ENCODE measurements at places on chromosomes 5 and 9.

GRCh38 chr9:23477908-23478307 lies 348.1 kb downstream of the ELAVL2 start:
- DNase-seq: no peak

DNA sequence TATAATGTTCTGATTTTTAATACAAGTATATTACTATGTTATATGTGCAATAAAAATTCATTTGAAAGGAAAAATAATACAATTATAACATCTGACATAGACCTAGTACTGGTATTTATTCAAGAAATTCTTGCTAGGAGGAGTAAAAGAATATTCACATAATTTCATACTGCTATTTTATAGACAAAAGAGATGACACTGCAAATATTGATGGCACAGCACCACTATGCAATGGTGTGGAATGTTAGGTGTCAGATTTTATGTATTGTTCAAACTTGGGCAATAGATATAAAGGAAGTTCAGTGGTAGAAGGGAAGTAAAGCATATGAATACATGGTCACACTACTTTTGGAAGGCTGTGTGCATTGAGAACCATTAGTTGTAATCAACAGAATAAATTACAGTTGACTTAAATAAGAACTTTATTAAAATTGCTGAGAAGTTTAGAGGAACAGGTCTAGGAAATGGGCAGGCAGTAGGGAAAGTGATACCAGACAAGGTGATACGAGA lies 143.9 kb downstream of the OR2K2 start:
- no peak for DNase-seq

DNA sequence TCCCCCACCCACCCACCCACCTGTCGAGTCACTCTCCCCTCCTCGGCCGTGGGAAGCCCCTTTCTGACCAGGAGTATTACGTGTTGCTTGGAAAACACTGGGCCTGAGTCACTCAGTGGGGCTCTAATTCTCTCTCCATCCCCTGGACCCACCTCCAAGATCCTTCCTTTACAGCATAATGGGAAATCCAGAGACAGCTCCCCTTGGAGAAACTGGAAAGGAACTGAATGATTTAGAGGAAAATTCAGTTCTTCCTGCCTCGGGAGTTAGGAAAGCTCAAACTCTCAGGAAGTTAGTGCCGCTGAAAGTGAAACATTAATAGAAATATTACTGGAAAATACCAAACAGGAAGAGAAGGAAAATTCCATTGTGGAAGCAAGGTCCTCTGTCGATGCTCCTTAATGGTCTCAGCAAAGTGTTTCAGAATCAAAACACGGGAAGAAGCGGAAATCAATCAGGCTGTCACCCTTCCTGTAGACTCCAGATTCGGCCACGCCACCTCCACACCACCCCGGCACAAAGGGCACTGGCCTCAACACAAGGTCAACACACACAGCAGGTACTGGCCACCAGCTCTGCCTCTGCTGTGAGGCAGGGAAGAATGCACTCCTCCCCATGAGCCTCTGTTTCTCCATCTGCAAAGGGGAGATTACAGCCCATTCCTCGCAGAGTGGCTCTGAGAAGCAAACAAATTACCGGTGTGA lies 9.6 kb downstream of the SHB start:
- DNase-seq: no peak

DNA sequence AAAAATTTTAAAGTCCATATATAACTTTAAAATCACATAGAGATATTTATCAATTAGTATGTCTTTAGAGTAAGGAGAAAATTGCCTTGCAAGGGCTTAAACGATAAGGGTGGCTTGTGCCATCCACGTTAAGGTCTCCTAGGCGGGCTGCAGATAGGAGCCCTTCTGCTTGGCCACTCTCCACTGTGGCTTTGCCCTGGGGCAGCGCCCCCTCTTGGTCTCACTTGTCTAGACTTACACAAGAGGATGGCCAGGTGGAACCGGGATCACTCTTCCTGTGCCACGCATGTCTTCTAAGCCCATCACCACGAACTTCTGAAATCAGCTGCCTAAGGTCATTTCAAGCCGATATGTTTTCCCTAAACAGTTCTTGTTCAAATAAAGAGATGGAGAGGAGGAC lies 2.9 kb downstream of the FPGS start:
- DNase-seq: peak; percentile 39

DNA sequence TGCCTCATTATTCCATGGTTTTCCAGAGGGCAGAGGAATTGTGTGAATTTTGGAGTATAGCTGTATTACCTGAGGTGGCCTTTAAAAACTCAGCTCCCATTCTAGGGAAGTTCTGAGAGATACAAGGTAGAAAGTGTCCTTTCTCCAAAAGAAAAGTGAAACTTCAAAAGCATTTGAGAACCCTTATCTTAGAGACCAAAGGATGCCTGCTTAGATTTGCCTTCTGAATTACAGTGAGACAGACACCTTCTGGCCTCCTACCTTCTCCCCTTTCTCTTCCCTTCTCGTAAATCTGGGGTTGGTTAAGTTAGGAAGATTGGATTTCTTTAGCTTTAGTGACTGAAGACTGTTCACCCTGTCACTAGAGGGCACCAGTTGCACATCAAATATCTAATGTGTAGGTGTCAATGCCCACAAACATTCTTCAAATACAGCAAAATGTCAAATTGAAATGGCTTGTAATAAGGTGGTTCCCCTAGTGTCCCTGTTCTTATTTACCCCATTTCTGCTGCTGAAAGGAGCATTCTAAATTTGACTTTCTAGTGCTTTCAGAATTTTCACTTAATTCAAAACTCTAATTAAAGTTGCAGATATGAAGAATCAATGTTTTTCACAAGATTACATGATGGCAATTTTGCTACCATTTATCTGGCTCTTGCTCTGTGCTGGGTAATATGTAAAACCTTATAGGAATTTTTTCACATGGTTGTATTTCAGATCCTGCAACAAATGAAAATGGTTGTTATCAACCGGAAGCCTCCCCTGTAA lies 46.7 kb downstream of the PRRC1 start:
- peak; percentile 28 for DNase-seq

GRCh38 chr5:51043745-51044144 lies 339.5 kb upstream of the ISL1 start:
- DNase-seq: no peak

GRCh38 chr5:17106521-17106920 lies 110.9 kb upstream of the BASP1 start:
- DNase-seq: no peak

GRCh38 chr5:154756868-154757813 lies 2.0 kb downstream of the LARP1 start:
- peak; percentile 64 for DNase-seq

DNA sequence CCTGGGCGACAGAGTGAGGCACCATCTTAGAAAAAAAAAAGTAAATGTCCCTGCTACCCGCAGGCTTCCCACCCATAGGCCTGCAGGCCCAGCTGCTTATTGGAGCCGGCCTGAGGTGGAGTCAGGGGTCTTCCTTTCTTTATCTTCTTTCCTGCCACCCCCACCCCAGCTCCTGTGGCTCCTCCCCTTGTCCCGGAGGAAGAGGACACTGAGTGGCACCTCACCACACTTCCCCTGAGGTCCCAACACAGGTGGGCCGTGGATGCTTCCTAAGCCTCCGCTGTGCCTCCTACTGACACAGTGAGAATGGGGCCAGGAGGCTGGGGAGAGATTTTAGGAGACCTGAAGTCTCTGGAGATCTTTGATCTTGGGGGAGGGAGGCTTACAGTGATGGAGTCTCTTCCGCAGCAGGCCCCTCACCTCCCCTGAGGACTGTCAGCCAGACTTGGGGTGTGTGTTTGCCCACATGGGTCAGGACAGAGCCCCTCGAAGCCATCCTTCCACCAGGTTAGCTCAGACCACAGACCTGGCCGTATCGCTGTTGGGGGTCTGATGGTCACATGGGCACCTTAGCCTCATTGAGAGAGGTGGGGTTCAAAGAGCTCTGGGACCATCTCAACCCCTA lies 135.4 kb upstream of the IER5L start:
- DNase-seq: no peak

DNA sequence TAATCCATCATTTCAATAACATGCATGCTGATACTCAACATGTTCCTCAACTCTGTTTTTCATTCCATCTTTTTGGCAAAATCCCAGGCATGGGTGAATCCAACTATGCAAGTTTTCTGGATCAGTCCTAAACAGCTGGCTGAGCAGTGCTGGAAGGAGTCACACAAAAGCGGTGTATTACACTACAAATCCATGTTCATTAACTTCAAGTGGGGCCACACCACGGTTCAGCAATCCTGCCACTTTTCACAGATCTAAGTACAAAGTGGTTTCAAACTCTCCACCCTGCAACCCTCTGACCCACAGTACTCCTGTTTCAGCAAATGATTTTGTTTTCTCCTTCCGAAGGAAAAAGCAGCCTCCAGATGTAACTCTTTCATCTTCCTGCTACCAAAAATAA lies 222.5 kb downstream of the EPB41L4A start:
- DNase-seq: no peak

DNA sequence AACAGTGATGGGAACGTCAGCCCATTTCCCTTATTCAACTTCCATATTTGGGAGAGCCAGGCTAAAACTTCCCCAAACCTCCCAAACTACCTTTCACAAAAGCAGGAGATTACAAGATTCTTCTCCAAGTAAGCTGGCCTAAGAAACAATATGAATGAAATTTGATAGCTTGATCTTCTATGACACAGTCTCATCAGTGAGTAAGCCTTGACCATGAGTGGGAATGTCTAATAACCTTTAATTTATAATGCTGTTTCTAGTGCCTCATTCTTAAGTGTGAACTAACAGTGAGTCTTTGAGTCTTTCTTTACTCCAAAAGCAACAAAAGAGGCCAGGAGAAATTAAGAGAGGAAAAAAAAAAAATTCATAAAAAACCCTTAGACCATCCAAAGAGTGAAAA lies 1379.9 kb downstream of the EFNA5 start:
- no peak for DNase-seq

GRCh38 chr9:4119778-4120554 lies 179.9 kb downstream of the GLIS3 start:
- no peak for DNase-seq

DNA sequence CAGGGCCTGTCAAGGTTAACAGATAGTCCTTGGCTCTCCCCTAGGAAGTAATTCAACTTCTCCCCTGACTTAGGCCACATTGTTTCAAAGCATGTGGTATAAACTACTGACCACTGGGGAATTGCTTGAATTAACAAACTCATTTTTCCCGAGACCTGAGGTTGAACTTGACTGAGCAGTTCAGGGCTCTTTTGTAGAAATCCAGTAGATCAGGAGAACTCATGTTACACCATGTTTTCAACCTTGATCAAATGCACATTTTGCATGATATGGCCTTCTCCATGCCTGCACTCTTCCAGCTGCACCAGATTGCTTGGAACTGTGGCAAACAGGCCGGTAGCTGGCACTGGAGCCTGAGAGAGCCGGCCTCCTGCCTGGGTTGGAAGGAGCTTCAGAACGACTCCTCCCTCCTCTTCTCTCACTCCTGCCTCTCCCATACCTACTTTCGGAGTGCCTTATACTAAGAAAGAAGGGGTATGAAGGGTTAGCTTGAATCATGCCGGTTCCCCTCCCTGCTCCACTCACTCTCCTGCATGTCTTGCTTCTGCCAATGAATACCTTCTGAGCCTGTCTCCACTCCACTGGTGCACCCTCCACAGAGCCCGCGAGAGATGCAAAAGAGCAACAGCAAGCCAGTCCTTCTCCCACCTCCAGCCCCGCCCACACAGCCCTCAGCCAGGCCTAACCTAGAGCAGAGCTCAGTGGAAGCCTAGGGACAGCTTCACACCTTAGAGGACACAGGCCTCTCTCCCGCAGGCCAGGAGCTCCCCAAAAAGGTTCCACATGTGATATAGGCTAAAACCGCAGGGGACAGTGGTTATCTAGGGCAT lies 159.4 kb downstream of the MACROH2A1 start:
- DNase-seq: no peak

GRCh38 chr5:149816661-149817060 lies 86.6 kb downstream of the PPARGC1B start:
- DNase-seq: no peak

- peak; percentile 38 for DNase-seq
Measured at GRCh38 chr5:116574367-116575325, at the start of gene SEMA6A. Gene SEMA6A (minus strand): TSS chr5:116574823. CDS start chr5:116504944, 69,879 bp downstream.

- no peak for DNase-seq
Measured at GRCh38 chr9:38107405-38107804, 38.4 kb upstream of the SHB start.

- no peak for DNase-seq
Measured at GRCh38 chr5:68403301-68403700, 187.7 kb downstream of the PIK3R1 start.

DNA sequence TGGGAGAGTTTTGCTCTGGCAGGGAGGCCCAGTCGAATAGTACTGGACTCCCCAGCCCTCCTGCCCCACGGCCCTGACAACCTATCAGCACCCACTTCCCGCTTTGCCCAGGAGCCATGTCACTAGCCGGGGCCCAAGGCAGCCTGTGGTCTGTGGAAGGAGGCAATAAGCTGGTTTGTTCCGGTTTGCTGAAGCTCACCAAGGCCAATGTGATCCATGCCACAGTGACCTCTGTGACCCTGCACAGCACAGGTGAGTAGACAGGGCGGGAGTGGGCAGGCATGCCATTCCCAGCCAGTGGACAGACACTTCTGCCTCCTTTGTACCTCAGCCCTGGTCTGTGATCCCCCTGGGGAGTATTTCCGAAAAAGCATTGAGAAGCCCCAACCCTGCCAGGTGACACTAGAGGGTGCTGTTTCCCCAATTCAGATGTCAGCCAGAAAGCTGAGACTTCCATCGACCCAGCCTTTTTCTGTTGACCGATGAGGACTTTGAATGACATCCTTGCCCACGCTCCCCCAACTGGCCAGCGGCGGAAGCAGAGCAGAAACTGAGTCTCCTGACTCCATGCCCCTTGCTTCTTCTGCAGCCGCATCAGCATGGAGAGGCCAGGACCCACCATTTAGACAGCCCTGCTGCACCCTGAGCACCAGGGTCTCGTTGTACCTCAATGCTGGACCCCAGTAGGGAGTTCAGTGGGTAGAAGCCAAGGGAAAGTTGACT lies 9.6 kb downstream of the PCYOX1L start:
- DNase-seq: peak; percentile 59

GRCh38 chr9:79237861-79238260 lies 333.9 kb upstream of the TLE4 start:
- DNase-seq: no peak

GRCh38 chr5:76269259-76269931 lies 133.7 kb upstream of the IQGAP2 start:
- DNase-seq: peak; percentile 47

- peak; percentile 93 for DNase-seq
Measured at GRCh38 chr5:179023528-179024189, at the start of gene ZNF879. Gene ZNF879 (plus strand): TSS chr5:179023804. CDS start chr5:179025005, 1,201 bp downstream.

GRCh38 chr5:73417303-73418034 lies 31.1 kb downstream of the FOXD1 start:
- no peak for DNase-seq

DNA sequence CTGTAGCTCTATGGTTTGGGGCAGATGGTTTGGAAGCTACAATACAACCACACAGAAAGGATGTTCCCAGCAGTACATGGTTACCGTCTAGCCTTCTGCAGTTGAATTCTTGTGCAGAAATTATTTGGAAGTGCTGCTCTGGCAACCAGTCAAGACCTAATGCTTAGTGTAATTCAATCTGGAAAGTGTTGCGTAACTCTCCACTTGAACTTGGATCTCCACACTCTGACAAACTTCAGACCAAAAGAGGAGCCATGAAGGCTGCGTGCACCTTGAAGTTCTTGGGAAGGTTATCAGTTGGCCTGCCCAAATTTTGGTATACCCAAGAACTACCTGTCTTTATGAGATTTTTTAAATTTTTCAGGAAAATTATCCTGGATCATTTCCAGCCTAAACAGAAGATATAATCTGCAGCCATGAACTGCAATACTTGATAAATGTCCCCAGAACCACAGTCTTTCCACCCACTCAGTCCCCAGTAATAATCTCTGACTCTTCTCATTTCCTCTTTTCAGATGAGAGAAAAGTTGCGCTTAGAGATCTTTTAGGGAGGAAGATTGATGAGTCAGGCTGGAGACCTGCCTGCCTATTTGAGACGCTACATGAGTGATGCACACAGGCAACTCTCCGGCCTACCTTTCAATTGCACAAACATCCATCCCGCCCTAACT lies 159.9 kb downstream of the FANCC start:
- DNase-seq: no peak
